Tongue (tissue), 3 donors: ENCODE measurements at places on chromosomes 6 and 20. TPM values are rescaled to one million over a fixed set of nuclear protein-coding genes. Genes with fewer than 3 reads are reported as not detected.

GRCh38 chr6:159043947-159044346, 844 bp downstream of the TAGAP start:
- DNase-seq: no peak

GRCh38 chr6:51514748-51515402, 572.5 kb downstream of the PKHD1 start:
- DNase-seq: no peak

TULP4 gene
- 475 TPM for total RNA-seq

SHLD1 gene
- 3.5 TPM for total RNA-seq
